ENCODE measurements at places on chromosomes 4 and X.

DNA sequence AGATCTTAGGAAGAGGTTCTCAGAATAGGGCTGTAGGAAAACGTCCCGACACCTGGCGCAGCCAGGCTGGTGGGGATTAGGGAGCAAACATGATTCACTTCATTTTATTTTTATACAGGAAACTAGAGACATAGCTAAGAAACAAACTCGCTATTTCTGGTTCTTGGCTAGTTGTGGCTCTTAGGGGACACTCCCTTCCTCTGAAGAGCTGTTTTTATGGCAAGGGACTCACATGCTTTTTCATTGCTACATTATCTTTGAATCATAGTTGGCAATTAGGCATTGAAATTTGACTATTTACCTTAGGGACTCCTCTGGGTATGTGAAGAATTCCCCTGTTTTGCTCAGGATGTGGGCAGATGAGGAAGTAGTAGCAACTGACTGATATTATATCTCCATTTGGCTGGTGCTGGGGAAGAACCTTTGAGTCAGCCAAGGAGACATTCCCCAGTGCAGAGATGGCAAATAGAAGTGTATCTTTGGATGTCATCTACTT is 174.5 kb downstream of the SMIM20 start:
- DNase-seq = no peak

DNA sequence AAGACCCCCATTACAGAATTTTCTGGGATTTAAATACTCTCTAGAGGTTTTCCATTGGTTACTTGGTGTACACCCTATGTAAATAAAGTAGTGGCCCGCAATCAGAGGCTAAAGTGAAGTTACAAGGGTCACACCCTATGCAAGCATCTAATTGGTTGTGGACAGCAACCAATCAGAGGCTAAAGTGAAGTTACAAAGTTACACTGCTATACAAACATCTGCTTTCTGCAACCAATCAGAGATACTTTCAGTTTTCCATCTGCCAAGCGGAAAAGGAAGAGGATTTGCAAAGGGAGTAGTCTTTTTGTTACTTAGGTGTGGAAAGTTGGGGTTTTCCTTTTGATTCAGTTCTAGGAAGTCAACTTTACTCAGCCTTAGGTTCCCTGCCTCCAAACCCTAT is 2.0 kb upstream of the ATRX start:
- no peak for DNase-seq

DNA sequence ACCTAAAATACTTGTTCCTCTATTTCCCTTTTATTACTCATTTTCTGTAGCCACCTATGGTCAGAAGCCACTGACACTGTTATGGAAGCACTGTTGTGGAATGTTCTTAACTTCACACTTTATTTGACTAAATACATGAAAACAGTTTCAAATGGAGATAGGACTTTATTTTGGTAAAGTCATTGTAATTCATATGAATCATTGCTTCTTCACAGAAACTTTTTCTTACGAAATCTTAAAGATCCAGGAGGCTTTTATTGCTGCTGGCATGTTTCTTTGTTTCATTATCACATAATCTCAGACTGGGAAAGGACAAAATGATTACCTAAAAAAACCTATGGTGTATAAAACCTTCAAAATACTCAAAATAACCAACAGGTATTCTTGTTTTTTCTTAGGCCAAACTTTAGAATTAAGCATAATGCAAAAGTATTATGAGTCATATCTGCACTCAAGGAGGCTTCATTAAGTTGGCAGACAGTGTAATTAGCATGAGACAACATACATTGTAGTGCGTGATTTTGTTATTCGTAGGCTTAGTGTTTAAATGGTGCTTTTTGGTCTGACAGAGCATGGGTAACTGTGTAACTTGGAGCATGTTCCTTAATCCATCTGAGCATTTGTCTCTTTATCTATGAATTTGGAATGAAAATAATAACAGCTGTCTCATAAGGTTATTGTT is 58.0 kb downstream of the SH3BGRL start:
- no peak for DNase-seq

DNA sequence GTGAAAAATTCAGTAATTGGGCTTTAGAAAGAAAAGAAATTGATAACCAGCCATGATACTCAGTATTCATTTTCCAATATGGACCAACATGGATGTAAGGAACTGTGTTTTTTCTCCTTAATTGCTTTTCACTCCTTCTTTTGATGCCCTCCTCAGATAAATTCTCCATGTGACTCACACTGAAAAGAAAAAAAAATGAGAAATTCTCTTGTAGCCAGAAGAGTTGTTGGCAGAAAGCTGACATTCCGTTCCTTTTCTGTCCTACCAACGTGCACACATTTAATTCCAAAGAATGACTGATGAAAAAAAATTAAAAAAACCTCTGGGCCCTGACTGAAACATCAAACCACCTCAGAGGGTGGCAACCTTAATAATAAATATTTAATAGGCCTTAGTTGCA is 153.1 kb downstream of the AMELX start:
- DNase-seq = no peak

DNA sequence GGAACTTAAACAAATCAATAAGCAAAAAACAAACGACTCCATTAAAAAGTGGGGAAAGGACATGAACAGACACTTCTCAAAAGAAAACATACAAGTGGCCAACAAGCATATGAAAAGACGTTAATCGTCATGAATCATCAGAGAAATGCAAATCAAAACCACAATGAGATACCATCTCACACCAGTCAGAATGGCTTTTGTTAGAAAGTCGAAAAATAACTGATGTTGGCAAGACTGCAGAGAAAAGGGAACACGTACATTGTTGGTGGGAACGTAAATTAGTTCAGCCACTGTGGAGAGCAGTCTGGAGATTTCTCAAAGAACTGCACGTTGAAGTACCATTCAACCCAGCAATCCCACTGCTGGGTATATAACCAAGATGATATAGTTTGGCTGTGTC is 23.7 kb downstream of the NEUROG2 start:
- no peak for DNase-seq

DNA sequence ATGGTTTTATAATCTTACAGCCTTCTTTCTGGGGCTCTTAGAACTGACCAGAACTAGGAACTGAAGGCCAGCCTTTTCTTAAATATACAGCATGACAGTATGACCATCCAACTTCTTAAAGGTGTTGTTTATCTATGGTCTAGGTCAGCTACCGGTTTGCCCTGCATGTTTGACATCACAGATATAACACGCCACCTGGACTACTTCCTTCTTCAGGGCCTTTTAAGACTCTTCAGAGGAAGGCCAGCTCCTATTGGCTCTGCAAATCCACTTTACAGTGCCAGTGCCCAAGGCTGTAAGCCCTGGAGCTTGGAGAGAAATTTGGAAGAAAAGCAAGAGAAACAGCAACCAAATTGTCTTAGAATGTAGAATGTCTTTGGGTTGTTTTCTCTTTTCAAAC is 185.5 kb downstream of the MGST2 start:
- no peak for DNase-seq

DNA sequence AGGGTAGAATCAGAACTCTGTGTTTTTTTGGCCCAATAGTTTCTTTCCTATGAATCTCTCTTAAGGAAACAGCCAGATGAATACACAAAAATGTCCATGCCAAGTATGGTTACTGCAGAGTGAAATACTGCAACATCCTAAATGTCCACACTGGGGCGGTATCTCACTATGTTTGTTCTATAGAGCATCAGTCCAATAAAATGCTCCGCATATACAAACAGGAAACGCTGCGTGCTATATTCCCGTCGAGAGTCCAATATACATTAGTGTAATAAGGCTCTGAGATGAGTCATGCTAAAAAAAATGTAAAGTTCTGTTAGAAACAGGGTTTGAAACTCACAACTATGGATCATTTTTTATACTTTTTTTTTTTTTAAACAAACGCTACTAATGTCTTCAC is 72.9 kb upstream of the ENOX2 start:
- no peak for DNase-seq

DNA sequence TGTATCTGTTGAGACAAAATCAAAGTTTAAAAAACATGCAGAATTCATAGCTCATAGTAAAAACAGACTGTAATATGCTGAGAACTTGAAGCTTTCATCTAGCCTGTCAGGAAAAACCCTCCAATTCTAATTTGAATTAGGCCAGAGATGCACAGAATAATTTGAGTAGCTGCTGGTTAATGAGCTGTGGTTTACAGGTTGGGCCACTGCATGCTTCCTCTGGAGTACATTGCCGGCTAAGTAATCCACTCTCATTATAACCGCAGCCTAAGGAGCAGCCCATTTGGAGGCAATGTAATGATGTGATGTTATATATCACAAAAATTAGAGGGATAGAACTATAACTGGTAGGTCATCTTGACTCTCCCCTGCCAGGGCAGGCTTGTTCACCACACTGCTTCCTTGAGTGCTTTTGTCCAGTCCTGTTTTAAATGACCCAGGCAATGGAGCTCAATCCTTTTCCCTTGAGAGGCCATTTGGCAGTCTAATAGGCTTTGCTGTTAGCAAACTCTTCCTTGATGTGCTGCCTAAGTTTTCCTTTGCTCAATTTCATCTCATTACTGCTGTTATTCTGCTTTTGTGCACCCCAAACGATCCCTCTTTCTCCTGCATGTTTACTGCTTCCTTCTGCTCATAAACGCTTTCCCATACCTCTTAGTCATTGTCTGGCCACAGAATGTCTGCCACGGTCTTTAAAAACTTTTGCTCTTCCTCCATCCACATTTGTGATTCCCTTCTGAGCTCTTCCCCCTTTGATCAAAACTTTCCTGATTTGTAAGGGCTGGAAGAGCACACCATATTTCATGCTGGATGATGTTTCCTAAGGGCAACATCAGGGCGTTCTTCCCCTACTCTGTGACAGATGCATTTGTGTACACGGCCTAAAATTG is 230.9 kb downstream of the C4orf33 start:
- DNase-seq = no peak

- no peak for DNase-seq
These were observed 334.6 kb upstream of the PPARGC1A start for GRCh38 chr4:24224446-24224845.

DNA sequence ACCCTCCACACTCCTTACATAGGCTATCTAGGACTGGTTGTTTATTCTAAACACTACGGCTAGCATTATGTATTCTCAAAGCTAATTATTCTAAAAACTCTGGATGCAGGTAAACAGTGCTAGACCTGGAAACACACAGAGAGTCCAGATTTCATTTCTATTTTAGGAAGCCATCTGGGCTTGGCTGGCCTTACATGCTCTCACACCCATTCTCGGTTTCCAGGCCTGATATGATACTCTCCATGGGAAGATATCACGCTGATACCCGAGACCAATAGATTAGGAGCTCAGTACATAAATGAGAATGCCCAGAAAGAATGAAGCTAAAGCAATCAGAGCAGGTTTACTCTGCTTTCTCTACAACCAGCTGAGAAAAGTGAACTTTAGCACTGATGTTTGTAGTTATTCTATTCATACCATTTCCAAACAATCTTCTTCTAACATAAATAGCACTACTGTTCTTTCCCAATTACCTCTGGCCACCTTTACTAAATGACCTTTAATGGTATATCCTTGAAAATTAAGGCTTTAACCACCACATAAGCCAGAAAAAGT is 973.3 kb downstream of the PCDH18 start:
- DNase-seq = no peak

DNA sequence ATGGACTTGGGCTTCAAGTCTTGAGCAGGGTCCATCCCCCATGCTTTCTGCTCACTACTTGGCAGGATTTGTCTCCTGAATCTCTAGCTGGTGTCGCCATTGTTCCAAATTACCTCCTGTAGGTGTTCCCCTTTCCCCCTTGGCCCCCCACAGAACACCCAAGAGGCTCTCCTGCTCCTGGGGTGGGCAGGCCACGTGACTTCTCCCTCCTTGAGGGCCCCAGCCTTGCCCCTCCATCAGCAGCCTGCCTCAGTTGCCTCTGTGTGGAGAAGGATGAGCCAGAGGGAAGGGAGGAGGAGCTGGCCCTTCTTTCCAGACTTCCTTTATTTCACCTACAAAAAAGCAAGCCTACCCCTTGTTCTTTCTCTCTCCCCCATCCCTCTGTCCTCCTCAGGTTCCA is 1.8 kb downstream of the GPR78 start:
- no peak for DNase-seq

DNA sequence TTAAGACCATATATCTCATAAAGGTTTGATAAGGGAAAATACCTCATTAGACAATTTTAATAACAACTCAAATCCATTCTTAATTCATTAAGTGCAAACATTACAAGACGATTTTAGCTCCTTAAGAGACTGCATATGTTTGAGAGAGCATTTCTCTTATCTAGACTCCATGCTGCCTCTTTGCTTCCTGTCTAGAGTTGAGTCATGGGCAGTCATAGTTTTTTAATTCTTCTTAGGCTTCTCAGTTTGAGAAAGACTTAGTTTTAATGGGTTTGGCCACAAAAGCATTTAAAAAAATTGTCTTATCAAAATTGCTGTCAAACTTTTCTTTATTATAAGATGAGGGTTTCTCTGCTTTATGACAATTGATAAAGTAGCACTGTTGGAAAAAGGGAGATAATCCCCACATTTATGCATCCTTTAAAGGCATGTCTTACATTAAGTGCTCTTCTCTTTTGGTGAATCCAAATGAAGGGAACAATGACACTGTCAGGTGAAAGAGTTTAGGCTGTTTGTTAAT is 713.4 kb downstream of the PCDH18 start:
- no peak for DNase-seq

GRCh38 chrX:15242899-15243555 is 26.9 kb downstream of the ASB9 start:
- no peak for DNase-seq

- DNase-seq = no peak
These were observed 122.3 kb upstream of the TACR3 start for GRCh38 chr4:103842076-103842475.

DNA sequence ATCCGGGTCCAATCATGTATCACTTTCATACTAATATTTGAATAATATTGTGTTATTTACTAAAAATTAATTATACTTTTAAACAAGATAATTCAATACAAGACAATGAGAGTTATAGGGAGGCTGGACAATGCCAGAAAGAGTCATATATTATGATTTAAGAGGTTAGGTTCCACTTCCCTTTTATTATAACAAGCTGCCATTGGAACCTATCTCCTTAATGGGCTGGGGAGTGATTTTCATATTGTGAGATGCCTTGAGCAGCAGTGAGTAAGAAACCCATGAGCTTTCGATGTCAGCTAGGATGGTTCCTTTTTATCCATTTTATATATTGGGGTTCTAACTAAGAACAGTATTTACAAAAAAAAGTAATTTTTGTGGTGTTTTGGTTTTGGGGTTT is 91.8 kb downstream of the MAB21L2 start:
- DNase-seq = no peak

DNA sequence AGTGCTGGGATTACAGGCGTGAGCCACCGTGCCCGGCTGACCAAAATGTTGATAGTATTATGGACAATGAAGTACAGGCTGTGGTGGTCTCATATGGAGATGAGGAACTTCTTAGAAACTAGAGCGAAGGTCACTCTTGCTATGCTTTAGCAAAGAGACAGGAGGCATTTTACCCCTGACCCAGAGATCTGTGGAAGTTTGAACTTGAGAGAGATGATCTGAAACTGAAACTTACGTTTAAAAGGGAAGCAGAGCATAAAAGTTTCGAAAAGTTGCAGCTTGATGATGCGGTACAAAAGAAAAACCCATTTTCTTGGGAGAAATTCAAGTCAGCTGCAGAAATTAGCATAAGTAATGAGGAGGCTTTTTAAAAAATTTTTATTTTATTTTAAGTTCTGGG is 8.5 kb upstream of the CTAG2 start:
- DNase-seq = no peak
